ENCODE measurements at places on chromosomes 3 and 15. TPM values are rescaled to one million over a fixed set of nuclear protein-coding genes. Genes with fewer than 3 reads are reported as not detected.

- no peaks in the 10 kb centered on the region for H3K27me3 ChIP-seq
- peaks cover 4% of the 10 kb centered on the region for H3K4me1 ChIP-seq
- H3K27ac ChIP-seq: no peak overlapping the region
- DNase-seq: no peak
- H3K36me3 ChIP-seq: no peaks in the 10 kb centered on the region
These were observed 202.6 kb downstream of the TIGIT start for GRCh38 chr3:114496466-114496865.

LRRC3B gene
- 3.2 TPM for polyA plus RNA-seq

TMEM40 gene
- polyA plus RNA-seq: 0.10 TPM

DNA sequence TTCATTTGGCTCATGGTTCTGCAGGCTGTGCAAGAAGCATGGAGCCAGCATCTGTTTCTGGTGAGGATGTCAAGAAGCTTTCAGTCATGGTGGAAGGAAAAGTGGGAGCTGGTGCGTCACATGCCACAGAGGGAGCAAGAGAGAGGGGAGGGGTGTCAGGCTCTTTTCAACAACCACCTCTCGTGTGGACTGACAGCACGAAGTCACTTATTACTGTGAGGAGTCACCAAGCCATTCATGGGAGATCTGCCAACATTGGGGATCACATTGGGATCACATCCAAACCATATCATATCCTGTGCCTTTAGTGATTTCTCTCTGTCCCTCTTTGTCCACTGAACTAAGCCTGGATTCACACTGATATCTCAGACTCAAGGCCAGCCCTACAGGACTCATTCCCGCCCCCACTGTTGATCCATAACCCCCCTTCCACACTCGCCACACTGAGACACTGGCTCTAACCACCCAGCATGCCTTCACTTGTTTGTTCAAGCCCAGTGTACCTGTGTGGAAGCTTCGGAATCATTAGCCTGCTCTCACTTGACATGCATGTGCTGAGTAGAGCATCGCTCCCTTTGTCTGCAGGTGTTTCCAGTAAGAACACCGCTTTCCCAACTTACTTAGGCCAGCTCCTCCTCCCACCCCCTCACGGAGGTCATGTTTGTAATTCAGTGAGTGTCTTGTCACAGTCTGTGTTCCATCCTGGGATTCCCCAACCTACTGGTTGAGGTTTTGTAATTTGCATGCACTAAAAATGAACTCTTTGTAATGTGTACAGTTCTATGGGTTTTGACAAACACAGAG lies 132.2 kb downstream of the KLF13 start:
- no peak for DNase-seq
- no peak overlapping the region for H3K4me3 ChIP-seq
- no peaks in the 10 kb centered on the region for H3K4me1 ChIP-seq
- peaks cover 25% of the 10 kb centered on the region for H3K27me3 ChIP-seq

RETNLB gene
- polyA plus RNA-seq: not detected

TEX55 gene
- not detected for polyA plus RNA-seq

DNA sequence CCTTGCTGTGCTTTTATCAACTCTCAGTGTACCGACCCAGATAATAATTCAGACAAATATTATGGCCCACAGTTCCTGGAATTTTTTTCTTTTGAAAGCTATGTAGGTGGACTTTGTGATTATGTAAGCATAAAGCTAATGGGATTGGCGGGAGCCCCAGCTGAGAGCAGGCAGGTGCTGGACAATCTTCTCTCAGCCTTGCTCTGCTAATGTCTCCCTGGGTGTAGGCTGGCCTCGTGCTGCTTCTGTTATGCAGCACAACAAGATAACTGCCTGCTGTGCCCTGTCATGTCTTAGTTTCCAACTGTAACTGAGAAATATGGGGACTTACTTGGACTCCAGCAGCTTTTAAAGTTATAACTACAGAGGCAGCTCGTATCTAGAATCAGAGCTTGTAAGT lies 415.0 kb downstream of the PDCD6IP start:
- H3K36me3 ChIP-seq: no peaks in the 10 kb centered on the region
- H3K27ac ChIP-seq: peak overlapping the region; percentile 56
- H3K4me1 ChIP-seq: peaks cover 19% of the 10 kb centered on the region

PRR20G gene
- polyA plus RNA-seq: not detected

GRCh38 chr3:125148016-125148812 lies 64.3 kb downstream of the SLC12A8 start:
- H3K36me3 ChIP-seq: no peaks in the 10 kb centered on the region
- H3K4me1 ChIP-seq: no peaks in the 10 kb centered on the region
- no peak for DNase-seq

PPP2R3A gene
- polyA plus RNA-seq: 7.4 TPM

DNA sequence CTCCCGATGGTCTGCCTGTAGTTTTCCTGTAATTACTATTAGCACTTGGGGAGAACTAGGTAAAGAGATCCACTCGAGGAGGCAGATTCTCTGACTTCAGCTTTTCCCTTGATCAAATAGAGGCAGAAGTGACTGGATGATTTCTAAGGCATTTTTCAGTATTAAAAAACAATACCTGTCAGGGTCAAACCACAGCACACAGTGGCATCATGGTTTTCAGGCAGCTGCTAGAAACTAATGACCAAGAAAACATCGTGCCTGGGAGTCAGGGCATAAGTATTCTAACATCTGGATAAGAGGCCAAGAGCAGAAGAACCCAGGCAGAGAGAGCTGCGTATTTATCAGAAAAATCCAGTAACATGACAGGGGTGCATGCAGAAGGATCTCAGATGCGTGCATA lies 419.9 kb downstream of the TUSC7 start:
- H3K36me3 ChIP-seq: no peaks in the 10 kb centered on the region
- H3K4me3 ChIP-seq: no peak overlapping the region
- peaks cover 43% of the 10 kb centered on the region for H3K4me1 ChIP-seq
- peak overlapping the region; percentile 46 for H3K27ac ChIP-seq
- no peaks in the 10 kb centered on the region for H3K27me3 ChIP-seq
- no peak for DNase-seq

MNS1 gene
- polyA plus RNA-seq: 5.0 TPM

CD47 gene
- polyA plus RNA-seq: 86.7 TPM

PCCB gene
- polyA plus RNA-seq: 33.1 TPM

- no peaks in the 10 kb centered on the region for H3K36me3 ChIP-seq
- no peaks in the 10 kb centered on the region for H3K27me3 ChIP-seq
- no peak overlapping the region for H3K27ac ChIP-seq
These were observed 133.6 kb upstream of the PRICKLE2 start for GRCh38 chr3:64358853-64359252.

CACNA1D gene
- 58.2 TPM for polyA plus RNA-seq

- DNase-seq: no peak
- peaks cover 20% of the 10 kb centered on the region for H3K27me3 ChIP-seq
- H3K4me3 ChIP-seq: no peak overlapping the region
- no peak overlapping the region for H3K27ac ChIP-seq
- no peaks in the 10 kb centered on the region for H3K36me3 ChIP-seq
These were observed 18.3 kb downstream of the DUOX2 start for GRCh38 chr15:45095661-45096060.

GRCh38 chr3:25556447-25556846 lies 108.3 kb downstream of the TOP2B start:
- H3K27me3 ChIP-seq: no peaks in the 10 kb centered on the region
- no peak overlapping the region for H3K27ac ChIP-seq
- H3K36me3 ChIP-seq: no peaks in the 10 kb centered on the region
- no peak for DNase-seq

DNA sequence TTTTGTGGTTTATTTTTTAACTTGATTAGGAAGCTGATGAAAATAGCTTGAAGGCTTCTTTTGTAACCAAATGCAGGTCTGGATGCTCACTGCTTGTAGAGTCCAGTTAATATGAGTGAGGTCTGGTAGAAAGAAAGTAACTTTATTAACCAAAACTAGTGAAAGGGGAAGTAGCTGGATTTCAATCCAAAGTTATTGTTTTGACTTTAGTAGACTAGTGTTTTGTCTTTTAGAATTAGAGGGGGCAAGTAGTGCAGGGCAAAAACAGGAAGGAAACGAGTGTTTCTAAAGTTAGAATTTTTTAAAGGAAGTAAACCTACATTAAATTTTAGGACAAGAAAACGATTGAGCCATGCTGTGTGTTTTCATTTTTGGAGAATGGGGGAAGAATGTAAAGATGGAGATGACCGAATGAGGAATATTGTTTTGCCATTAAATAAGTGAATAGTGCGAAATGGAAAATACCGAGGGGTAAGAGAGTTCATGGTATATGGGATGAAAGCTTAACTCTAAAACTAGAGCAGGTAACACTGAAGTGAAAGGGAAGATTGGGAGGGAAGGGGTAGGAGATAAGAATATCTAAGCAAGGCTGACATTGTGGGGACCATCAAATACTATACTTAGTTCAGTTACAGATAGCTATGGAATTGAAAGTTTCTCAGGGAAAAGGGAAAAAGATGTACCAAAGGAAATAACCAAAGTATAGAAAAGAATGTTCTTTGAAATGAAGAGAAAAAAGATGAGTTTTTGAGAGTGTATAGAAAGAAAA lies 40.0 kb downstream of the USP3 start:
- H3K4me1 ChIP-seq: peaks cover under 1% of the 10 kb centered on the region
- no peaks in the 10 kb centered on the region for H3K27me3 ChIP-seq
- no peak overlapping the region for H3K4me3 ChIP-seq
- peaks cover 2% of the 10 kb centered on the region for H3K36me3 ChIP-seq

PIGB gene
- 12.6 TPM for polyA plus RNA-seq

GRCh38 chr15:63363292-63363691 lies 18.4 kb downstream of the CA12 start:
- H3K36me3 ChIP-seq: no peaks in the 10 kb centered on the region
- DNase-seq: no peak
- no peak overlapping the region for H3K27ac ChIP-seq
- no peaks in the 10 kb centered on the region for H3K27me3 ChIP-seq
- peaks cover 7% of the 10 kb centered on the region for H3K4me1 ChIP-seq
- no peak overlapping the region for H3K4me3 ChIP-seq

GRCh38 chr3:4546346-4547178 lies 53.4 kb downstream of the ITPR1 start:
- no peaks in the 10 kb centered on the region for H3K36me3 ChIP-seq
- no peak overlapping the region for H3K4me3 ChIP-seq
- H3K27ac ChIP-seq: no peak overlapping the region
- H3K4me1 ChIP-seq: no peaks in the 10 kb centered on the region
- H3K27me3 ChIP-seq: no peaks in the 10 kb centered on the region

- H3K27me3 ChIP-seq: no peaks in the 10 kb centered on the region
- peaks cover 3% of the 10 kb centered on the region for H3K36me3 ChIP-seq
- H3K27ac ChIP-seq: no peak overlapping the region
- no peak overlapping the region for H3K4me3 ChIP-seq
These were observed 77.4 kb downstream of the SLTM start for GRCh38 chr15:58856086-58856485.

DNA sequence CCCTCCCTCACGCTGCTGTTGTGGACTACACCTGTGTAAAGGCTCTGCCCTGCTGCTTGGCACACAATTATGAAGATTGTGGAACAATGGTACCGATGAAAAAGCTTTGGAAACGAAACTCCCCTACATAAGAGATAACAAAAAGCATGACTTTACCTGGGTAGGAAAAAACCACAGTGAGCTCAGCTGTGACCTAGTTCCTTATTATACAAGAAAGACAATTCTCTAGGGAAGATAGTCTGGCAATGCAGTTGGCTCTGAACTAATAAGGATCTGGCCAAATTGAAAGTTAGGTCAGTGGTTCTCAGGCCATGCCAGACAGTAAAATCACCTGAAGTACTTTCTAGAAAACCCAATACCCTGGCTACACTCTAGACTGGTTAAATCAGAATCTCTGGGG lies 16.1 kb downstream of the CLEC3B start:
- no peak overlapping the region for H3K27ac ChIP-seq
- H3K36me3 ChIP-seq: no peaks in the 10 kb centered on the region
- H3K27me3 ChIP-seq: no peaks in the 10 kb centered on the region
- H3K4me1 ChIP-seq: no peaks in the 10 kb centered on the region
- no peak overlapping the region for H3K4me3 ChIP-seq

- no peaks in the 10 kb centered on the region for H3K36me3 ChIP-seq
- DNase-seq: no peak
- H3K27ac ChIP-seq: no peak overlapping the region
- H3K4me3 ChIP-seq: no peak overlapping the region
- no peaks in the 10 kb centered on the region for H3K27me3 ChIP-seq
- peaks cover 19% of the 10 kb centered on the region for H3K4me1 ChIP-seq
These were observed 42.1 kb upstream of the GCNT3 start for GRCh38 chr15:59569477-59569876.

DNA sequence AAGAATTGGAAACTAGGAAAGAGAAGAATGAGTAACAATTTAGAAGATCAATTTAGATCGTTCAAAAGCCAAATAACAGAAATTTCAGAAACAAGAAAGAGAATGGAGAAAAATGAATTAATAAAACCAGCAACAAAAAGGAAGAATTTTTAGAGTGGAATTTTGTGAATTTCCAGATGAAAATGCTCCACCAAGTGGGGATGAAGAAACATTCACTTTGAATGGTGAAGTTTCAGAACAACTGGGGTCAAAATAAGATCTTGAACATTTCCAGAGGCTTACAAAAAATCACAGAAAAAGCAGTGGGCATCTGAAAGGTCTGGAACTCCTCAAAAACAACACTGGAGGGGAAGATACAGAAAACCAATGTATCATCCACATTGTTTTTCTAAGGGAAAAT lies 4.2 kb upstream of the MOBP start:
- peaks cover 3% of the 10 kb centered on the region for H3K27me3 ChIP-seq
- H3K4me3 ChIP-seq: no peak overlapping the region
- H3K4me1 ChIP-seq: no peaks in the 10 kb centered on the region
- H3K36me3 ChIP-seq: no peaks in the 10 kb centered on the region

ACP3 gene
- polyA plus RNA-seq: 0.64 TPM

GAP43 gene
- polyA plus RNA-seq: 39.3 TPM

SERPINI1 gene
- 4.7 TPM for polyA plus RNA-seq

NLGN1 gene
- 3.6 TPM for polyA plus RNA-seq

- H3K27me3 ChIP-seq: no peaks in the 10 kb centered on the region
- H3K4me1 ChIP-seq: no peaks in the 10 kb centered on the region
- no peak for DNase-seq
- no peak overlapping the region for H3K4me3 ChIP-seq
- no peak overlapping the region for H3K27ac ChIP-seq
These were observed 57.9 kb upstream of the DCUN1D1 start for GRCh38 chr3:183038221-183038620.

LIPC gene
- 0.25 TPM for polyA plus RNA-seq

GNAT1 gene
- polyA plus RNA-seq: not detected

GATA2 gene
- 1.9 TPM for polyA plus RNA-seq

GPR149 gene
- polyA plus RNA-seq: not detected

DNA sequence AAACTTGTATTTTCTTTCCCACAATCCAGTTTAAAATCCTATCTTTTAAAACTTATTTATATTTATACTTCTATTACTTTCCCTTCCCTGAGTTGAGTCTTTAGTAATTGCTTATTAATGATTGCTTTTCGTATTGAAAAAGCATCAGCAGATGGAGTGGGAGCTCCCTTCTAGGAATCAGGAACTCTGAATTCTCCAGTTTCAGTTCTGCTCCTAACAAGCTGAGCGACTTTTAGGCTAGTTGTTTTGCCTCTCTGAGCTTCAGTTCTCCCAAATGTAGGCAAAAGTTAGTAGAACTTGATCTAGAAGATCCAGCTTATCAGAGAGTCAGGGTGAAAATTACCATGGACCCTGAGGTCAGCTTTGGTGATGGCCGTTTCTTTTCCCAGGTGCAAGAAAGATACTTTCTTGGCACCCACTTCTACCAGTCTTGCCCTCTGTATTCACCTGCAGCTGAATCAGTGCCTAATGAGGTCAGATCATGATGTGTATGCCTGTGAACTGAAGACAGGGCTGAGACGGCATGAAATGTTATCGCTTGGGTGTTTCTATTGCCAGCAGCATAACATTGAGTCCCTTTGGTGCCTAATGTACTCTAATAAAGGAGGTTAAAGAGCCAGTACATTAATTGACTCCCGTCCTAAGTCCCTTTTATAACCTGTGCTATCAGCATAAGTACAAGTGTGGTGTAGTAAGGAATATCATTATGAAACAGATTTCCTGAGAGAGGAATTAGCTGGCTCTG lies 194.5 kb upstream of the TBC1D5 start:
- H3K27me3 ChIP-seq: peaks cover 2% of the 10 kb centered on the region
- H3K4me3 ChIP-seq: no peak overlapping the region
- no peak for DNase-seq
- no peaks in the 10 kb centered on the region for H3K36me3 ChIP-seq
- H3K4me1 ChIP-seq: no peaks in the 10 kb centered on the region
- H3K27ac ChIP-seq: no peak overlapping the region

All from large intestine (tissue), 12 donors.